CD4-positive, alpha-beta T cell (primary cell): ENCODE measurements at places on chromosomes 16 and 17. TPM values are rescaled to one million over a fixed set of nuclear protein-coding genes. Genes with fewer than 3 reads are reported as not detected.

The TMIGD1 gene
- not detected for total RNA-seq

The KLHL11 gene
- 32.9 TPM for total RNA-seq

The PSMD3 gene
- total RNA-seq = 71.9 TPM

The LRRC36 gene
- total RNA-seq = not detected
